ENCODE measurements at places on chromosomes 7 and 10.

- DNase-seq: no peak
These were observed 66.0 kb upstream of the DUSP5 start for GRCh38 chr10:110431659-110432058.

- DNase-seq: no peak
These were observed 177.7 kb downstream of the CUX1 start for GRCh38 chr7:101995121-101995520.

DNA sequence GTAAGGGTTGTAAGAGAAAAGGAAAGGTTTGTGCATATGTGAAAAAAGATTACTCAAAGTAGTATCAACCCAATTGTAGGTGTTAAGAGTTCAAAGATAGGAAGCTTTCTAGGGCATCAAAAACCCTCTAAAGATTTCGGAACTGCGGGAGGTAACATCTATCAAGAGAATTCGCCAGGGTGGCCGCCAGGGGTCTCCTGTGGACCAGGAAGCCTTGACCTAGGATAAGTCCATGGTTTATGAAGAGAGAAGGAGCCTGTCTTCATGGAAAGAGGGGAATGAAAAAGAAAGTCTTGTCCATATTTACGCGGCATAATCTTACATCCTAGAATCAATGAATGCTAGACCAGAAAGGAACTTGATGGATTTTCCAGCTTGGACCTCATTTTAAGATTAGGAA, 140.7 kb upstream of the CALCR start:
- peak; percentile 34 for DNase-seq

- no peak for DNase-seq
These were observed 896.5 kb downstream of the GATA3 start for GRCh38 chr10:8950978-8951377.

DNA sequence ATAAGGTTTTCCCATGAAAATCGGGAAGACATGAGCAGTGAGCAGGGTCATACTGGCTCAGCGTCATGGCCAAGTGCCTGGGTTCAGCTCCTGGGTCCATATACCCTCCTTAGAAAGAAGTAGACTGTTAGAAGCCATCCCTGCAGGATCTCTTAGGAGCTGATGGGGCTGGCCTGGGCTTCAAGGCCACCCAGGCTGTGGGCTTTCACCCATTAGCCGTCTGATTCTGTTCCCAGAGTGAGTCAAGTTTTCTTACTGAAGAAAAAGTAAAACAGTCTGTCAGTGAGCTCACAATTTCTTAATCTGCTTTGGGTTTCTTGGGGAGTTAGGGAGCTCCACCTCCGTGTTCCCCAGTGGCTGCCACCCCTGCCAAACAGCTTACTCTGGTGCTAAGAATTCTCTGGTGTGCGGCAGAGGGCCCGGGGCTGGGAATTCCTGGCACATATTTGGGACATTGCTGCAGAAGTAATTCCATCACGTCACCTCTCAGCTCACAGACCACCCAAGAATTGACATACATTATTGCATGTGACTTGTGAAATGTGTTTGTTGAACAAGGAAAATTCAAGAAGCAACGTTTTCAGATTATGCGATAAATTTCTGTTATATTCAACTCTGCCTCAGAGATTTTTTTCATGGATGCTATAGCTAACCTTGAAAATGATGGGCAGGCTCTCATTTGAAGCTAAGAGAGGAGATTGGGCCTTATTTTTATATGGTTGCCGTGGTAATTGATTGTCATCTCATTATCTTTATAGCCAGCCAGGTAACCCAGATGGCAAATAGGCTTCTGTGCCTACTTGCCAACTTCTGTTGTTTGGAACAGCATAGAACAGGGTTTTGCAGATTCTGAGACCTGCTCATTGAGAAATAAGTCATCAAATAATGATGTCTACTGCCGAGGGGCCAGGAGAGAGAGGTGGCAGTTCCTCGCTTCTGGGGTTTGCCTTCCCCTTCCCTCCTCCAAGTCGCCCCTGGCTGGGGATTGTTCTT, 166.4 kb downstream of the CHN2 start:
- no peak for DNase-seq

GRCh38 chr7:93359520-93360198, 127.5 kb downstream of the VPS50 start:
- no peak for DNase-seq

- no peak for DNase-seq
These were observed 59.3 kb downstream of the ANKMY2 start for GRCh38 chr7:16586081-16586874.

- DNase-seq: no peak
These were observed 138.8 kb downstream of the DNAJB6 start for GRCh38 chr7:157475601-157476000.

DNA sequence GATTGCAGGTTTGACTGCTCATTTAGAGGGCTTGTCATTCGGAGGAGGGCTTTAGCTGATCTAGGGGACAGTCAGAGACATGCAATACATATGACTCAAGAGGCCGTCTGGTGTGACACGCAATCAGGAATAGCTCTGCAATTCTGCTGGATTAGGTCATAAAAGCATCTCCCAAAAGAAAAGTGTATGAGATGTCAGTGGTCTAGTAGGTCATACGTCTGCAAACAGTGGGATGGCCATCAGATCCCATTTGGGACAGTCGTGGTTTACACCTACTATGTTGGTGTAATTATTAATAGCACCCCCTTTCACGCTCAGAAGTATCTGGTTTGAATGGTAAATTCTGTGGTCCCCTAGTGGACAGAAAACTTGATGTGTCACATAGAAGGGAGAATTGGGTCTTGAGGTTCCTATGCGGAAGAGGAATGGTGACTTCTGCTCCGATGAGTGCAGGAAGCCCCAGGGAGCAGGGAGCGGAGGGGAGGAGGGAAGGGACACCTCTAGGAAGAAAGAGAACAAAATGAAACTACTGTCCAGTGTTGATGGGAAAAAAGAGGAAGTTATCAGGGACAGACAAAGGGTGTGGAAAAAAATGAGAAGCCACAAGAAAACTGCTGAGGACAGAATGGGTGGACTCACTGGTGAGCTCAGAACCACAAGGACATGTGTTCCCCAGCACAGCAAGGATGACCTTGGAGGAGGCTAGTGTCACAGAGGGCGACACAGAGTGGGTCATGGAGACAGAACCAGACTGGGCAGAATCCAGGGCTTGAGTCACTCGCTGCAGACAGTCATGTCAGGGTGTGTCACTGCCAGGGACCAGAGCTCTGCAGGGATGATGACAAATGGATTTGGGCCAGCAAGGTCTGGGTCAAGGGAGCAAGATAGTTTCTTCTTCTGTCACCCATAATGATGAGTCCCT, 59.9 kb downstream of the MAP3K8 start:
- DNase-seq: peak; percentile 30

GRCh38 chr10:69047111-69047832, 40.6 kb upstream of the SRGN start:
- no peak for DNase-seq

DNA sequence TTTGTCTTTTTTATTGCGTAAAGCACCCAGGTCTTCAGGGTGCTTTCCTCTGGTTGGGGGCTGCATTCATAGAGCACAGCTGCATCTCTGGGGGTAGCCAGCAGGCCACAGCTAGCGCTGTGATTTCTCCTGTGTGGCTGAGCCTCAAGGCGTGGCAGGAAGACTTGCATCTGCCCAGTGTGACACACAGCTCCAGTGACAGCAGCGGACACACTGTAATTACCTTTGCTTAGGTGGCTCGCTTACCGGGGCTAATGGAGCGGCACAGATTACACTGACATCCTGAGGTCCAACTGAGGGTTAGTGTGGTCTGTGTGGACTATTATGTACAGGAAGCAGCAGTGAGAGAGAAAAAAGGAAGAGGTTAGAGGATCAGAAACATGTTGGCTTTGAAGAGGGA, 27.1 kb downstream of the ABCB4 start:
- DNase-seq: no peak

- peak; percentile 16 for DNase-seq
These were observed 50.3 kb downstream of the DIP2C start for GRCh38 chr10:639001-639750.

GRCh38 chr10:113452146-113452845, 100.6 kb upstream of the HABP2 start:
- no peak for DNase-seq

- DNase-seq: no peak
These were observed 28.2 kb downstream of the UMAD1 start for GRCh38 chr7:7668706-7669105.

GRCh38 chr10:29324220-29324841, 35.5 kb downstream of the LYZL1 start:
- no peak for DNase-seq

Data from mucosa of descending colon (tissue), 3 donors.